Thyroid gland (tissue), 4 donors: ENCODE measurements at places on chromosomes 11 and 22. TPM values are rescaled to one million over a fixed set of nuclear protein-coding genes. Genes with fewer than 3 reads are reported as not detected.

TUBA8 gene
- total RNA-seq, result 3.2 TPM

HOATZ gene
- total RNA-seq, result not detected

TSSK2 gene
- total RNA-seq, result 0.78 TPM

TMEM86A gene
- 5.8 TPM for total RNA-seq

DYNC2H1 gene
- 39.7 TPM for total RNA-seq

IL18 gene
- total RNA-seq, result 18.3 TPM

SYT13 gene
- 1.6 TPM for total RNA-seq

PGA5 gene
- total RNA-seq, result 2.6 TPM

SLC37A2 gene
- 3.5 TPM for total RNA-seq

ARHGAP32 gene
- 21.9 TPM for total RNA-seq

GVQW3 gene
- total RNA-seq, result 2.8 TPM

TNNT3 gene
- not detected for total RNA-seq

REXO2 gene
- total RNA-seq, result 54.2 TPM

SPDYC gene
- total RNA-seq, result not detected

KDM4D gene
- 0.83 TPM for total RNA-seq

MIAT gene
- total RNA-seq, result 1.3 TPM

CSF2RB gene
- total RNA-seq, result 3.4 TPM

GCAT gene
- 33.3 TPM for total RNA-seq
